CD4-positive, alpha-beta T cell treated with Interleukin-2 at 100 ng/mL for 4 hours (primary cell): ENCODE measurements at places on chromosomes 4 and X.

DNA sequence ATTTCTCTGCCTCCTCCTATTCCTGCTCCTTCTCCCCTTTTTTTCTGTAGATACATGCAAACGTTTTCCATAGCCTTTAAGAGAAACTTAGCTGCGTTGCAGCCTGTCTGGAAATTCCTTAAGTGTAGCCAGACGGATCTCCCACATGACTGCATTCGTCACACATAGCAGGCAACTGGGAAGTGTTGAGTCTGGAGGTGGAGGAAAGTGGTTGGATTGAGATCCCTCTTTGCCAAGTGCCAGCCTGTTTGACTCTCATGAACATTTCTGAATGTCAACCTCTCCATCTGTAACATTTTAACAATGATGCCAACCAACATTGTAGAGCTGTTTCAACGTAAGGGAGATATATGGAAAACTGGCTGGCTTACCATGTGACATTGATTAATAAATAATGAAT, 45.1 kb upstream of the FAM9A start:
- no peak for DNase-seq

DNA sequence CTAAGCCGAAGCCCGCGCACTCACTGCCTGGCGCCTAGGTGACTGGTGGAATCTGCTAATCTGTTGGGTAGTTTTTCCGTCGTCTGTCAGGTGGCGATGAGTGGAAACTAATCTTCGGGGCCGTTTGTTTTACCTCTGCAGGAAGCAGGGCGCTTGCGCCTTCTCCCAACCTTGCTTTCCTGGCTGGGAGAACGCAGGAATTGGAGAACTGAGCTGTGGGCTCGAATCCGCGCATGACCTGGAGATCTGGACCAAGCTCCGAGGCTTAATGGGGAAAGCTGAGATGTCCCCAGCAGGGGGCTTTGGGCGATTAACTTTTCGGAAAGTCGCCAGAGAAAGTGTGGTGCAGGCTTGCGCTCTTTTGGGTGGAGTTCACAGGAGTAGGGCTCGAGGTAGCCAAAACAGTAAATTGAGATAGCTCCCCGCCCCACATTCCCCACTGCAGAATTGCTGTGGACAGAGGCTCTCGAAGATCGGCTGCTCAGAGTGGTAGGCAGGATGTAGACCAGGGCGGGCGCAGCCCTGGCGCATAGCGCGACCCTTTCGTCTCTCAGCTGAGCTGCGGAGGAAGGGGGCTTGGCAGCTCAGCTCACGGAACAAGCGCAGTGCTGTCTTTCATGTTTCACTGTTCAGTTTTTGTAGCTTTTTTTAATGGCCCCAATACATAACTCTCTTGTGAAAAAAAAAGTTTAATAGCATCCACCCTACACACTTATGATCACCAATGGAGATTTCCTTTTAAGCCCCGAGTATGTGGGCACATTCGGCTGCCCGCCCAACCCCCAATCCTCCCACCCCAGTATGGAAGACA, 2.7 kb upstream of the FGF5 start:
- DNase-seq, result no peak

DNA sequence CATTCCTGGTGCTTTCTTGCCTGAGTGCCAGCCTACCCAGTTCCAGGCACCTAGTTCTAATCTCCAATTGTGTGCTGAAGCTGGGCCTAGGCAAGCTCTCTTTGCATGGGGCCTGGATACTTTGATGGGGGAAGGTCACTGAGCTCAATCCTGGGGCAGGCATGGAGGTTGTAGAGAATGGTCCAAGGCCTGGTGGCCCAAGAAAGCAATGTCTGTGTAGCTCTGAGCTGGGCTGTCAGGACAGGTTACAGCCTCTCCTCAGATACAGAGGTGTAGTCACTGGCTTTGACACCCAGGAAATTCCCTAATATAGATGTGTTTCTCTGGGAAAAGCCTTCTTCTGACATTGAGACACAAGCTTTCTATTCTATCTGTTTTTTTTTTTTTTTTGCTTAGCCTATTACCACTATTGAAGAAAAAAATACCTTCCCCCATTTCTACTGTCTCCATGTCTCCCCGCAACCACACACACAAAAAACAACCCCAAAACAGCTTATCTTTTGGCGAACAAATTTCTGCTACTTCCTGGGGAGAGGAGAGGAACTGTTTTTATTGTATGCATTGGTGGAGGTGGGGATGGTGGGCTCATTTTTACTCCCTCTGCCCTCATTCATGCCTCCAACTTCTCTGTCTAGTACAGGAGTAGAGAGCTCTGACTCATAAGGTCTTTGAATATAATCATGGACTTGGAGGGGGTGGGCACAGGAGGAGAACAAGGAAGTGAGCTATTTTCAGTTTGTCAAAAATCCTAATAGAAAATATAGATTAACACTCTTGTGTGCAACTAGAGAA, 66.7 kb upstream of the DHX15 start:
- DNase-seq, result no peak

GRCh38 chr4:117987464-117987863, 46.8 kb upstream of the NDST3 start:
- DNase-seq, result no peak

DNA sequence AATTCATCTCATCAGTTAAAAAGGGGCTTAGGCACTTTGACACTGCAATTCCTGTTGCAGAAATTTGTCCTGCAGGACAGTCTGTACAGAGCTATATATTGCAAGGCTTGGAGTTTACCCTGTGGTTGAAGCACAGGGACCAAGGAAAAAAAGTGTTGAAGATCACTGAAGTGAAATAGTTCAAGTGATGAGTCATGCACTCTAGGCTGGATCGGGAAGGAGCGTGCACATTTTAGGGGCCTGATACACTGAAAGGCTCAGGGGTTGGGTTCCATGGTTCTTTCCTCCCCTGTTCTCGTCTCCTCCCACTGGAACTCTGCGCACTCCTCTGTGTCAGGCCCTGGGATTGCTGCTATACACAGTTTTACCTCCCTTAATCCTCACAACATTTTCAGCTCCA, 104.9 kb upstream of the ARMCX2 start:
- no peak for DNase-seq

DNA sequence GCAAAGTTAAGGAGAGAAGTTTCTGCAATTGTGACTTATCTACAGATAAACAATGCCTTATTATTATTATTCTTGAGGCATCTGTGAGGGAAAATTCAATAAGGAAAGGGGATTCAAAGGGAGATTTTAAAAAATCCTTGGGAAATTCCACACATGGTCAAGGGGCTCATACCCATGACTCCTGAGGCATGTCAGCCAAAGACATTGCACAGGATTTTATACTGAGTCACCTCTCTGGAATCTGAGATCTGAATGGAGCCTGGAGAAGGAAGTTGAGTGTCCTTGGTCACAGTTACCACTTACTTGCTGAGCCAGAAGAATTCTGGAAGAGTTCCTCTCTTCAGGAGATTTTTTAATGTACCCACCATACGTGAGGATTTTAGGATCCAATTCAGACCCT, 14.4 kb upstream of the CXCL8 start:
- no peak for DNase-seq

DNA sequence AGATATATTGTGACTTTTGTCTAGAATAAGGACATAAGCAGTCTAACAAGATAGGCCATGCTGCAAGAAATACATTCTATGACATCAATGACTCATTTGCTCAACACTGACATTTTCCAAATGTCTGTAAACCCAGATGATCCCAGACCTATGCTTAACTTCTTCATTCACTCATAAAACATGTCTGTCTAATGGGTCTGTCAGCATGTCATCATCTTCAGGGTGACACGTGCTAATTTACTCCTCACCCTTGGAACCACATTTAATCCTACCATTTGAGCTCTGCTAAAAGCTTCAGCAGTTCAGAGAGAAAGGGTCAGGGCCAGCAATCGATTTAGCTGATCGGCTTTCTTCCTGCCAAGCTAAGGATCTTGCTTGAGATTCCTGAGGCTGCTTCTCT, 109.4 kb upstream of the MAP3K15 start:
- no peak for DNase-seq

- DNase-seq, result no peak
Observed at GRCh38 chr4:25788703-25789238, 74.0 kb downstream of the SEL1L3 start.

DNA sequence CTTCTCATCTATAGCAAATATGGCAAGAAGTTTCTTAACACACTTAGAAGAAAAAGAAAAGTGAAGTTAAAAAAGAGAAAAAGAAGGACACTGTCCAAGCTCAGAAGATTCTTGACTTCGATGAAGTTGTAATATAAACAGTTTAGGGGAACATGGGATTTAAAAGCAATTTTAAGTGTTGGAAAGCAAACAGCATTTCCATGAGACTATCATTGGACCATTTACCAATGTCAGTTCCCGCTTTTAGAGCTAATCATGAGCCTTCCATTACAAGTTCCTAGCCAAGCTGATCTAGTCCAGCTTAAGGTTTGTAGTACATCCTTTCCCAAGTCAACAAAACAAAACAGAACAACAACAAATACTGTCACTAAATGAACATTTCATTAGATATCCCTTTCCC, 45.1 kb upstream of the FGF2 start:
- DNase-seq, result no peak

GRCh38 chr4:118760493-118760892, 75.3 kb downstream of the METTL14 start:
- no peak for DNase-seq

GRCh38 chr4:112968451-112969159, 80.8 kb upstream of the ANK2 start:
- no peak for DNase-seq

- no peak for DNase-seq
Observed at GRCh38 chrX:148938348-148938747, 437.9 kb downstream of the AFF2 start.

- no peak for DNase-seq
Observed at GRCh38 chr4:147678796-147679549, 5.0 kb downstream of the PRMT9 start.
